ENCODE measurements at places on chromosomes 3 and 15.

DNA sequence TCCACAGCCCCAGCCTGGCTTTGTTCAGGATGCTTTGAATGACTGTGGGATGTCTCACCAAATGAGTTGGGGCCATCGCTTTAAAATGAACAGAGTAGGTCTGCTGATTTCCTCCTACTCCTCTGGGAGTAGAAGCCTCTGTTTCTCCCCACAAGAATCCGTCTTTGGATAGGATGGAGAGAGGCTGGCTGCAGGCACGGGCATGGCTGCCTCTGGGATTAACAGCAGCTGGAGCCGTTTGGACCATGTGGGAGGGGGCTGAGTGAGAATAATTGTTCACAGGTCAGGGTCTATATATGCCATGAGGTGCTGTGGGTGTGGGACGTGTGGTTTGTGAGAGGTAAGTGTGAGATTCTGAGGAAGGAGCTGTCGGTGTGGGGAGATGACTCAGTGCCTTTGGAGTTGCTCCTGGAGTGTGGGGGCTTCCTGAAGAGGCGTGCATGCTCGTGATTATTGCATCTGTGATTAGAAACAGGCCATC, 48.0 kb upstream of the APEH start:
- DNase-seq = no peak

DNA sequence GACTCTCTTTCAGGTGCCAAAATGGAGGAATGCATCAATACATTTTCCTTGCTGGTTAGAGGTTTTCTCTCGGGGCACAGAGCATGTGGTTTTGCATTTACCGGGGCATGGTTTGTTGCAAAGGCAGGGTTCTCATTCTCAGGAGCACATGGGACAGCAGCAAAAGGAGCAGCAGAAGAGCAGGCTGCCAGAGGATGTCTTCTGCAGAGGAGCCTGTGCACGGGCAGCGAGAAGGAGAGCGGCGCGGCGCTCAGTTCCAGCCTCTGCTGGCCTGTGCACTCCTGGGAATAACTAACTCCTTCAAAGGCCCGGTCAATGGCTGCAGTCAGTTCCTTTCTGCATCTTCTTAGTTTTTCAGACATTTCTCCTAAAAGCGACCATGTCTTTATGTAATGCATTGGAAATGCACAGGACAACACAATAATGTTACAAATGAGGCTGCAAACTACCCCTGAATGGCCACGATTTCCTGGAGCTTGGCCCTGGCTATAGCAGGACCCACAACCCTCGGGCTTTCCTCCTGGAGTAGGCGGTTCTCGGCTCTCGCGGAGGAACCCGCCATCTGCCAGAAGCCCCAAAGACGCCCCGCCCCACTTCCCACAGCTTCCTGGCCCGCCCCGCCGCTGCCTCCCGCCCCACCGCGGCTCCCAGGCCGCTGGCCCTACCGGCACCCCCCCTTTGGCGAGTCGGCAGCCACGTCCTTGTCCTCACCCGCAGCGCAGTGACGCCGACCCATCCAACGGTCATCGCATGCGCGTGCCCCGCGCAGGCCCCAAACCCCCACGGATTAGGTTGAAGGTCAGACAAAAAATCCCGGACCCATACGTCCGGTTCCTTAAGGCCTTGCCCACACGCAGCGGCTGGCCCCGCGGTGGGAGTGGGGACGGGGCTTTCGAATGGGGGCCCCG, at the start of gene C3orf62:
TSS of gene C3orf62 (minus strand) at position 758 of the 908 bp plus-strand sequence. CDS start at position 398, 360 bp downstream.
- peak; percentile 41 for DNase-seq

- DNase-seq = no peak
Measured at GRCh38 chr15:40436116-40436891, 4.4 kb upstream of the BAHD1 start.

GRCh38 chr3:41652931-41653330, 309.0 kb downstream of the ULK4 start:
- no peak for DNase-seq

DNA sequence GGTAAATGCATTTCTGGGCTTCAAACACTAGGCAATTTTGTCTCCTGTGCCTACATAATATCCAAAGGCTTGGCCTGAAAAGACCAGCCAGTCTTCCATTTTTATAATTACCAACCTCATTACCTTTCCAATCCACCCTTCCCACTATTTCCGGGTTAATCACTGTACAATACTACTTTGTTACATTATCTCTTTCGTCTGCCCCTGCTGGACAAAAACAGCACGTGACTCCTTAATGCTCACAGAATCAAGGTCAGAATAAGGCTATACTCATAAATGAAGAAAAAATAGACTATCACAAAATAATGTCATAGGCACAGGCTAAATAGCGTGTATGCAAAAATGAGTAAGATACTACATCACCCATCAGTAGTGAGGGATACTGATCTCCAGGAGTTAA, 40.1 kb downstream of the ABI3BP start:
- DNase-seq = no peak

DNA sequence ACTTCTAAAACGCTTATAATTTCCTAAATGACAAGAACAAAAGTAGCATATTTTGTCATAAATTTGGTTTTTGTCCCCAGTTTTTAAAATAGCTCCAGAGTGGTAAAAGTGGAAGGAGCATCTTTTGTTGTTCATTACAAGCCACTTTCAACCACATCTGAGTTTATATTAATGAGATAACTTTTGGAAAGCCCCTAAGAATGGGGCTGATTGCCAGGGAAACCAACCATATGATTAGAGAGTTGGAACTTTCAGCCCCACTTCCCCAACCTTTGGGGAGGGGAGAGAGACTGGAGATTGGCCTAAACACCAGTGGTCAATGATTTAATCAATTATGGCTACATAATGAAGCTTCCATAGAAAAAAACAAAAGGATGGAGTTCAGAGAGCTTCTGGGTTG, 57.4 kb downstream of the CPA3 start:
- no peak for DNase-seq

GRCh38 chr15:79475306-79475705, 43.2 kb downstream of the MINAR1 start:
- no peak for DNase-seq

GRCh38 chr3:188088948-188089685, 64.8 kb upstream of the LPP start:
- no peak for DNase-seq

GRCh38 chr3:133825969-133826727, 20.5 kb downstream of the SRPRB start:
- no peak for DNase-seq

- no peak for DNase-seq
Measured at GRCh38 chr3:197352382-197352781, 54.0 kb upstream of the DLG1 start.

Measured in stimulated activated CD8-positive, alpha-beta memory T cell treated with anti-CD3 and anti-CD28 coated beads, Interleukin-4, amount 100 ng/mL, for 4 hours (primary cell).